Left renal cortex interstitium (tissue), 4 donors: ENCODE measurements at places on chromosomes 4 and X. TPM values are rescaled to one million over a fixed set of nuclear protein-coding genes. Genes with fewer than 3 reads are reported as not detected.

DNA sequence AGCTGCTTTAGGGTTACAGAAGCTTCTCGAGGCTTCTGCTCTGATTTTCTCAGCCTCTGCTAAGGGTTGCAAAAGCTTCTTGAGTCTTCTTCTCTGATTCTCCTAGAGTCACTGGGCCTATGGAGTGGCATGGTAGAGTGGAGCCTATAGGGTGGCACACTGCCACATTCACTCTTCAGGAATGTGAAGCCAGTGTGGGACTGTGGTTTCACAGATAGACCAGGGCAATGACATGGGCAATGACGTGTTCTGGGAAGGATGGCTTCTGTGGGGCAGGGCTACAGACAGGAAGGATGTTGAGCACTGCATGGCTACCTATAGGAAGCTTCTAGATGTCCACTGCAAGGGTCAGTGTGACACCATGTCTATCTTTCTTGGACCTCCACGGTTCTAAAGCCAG, 11.0 kb upstream of the MAMLD1 start:
- no peak for DNase-seq

DNA sequence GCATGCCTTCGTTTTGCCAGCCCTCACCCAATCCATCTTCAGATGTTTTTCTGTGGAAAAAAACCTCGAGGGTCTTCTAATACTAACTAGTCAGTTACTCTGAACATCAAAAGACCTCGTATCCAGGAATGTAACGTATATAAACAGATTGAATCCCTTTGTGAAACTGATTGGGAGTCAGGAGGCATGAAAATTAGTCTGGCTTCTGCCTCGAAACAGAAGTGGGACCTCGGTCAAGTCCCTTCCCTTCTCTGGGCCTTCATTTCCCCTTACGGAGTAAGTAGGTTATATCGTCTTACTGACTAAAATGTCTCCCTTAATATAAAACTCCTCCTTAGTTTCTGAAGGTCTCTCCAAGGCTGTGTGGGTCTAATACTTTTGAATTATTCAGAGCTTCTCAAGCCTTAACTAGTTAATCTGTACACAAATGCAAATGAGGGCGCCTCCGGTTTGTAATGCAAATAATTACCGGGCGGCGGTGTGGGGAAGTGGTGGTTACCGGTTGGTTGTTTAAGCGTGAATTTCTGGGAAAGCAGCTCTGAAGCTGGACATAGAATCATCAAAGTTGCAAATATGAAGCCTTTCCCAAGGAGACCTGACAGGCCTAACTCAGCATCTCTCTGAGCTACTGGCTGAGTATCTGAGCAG, 11.4 kb upstream of the NKRF start:
- DNase-seq = no peak

DNA sequence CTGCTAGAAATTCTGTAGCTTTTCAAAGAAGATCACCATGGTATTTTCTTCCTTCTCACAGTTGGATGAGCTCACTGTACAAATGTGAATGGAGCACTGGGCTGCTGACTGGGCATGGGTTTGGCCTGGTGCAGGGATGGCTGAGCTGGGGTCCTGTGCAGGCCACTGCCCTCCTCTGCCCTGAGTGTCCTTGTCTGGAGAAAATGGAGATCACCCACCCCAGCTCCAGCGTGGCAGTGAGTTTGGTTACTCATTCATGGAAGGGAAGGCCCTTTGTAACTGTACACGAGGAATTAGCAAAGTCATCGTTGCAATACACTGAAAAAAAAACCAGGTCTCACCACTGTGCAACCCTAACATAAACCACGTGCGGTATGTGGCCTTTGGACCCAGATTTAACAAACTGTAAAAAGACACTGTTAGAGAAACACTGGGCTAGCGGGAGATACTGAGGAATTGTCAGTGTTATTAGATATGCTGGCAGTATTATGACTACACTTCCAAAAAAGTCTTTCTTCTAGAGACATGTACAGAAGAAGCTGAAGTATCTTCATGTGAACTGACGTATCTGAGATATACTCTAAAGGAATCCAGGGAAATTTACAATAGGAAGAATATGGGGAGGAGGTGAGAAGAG, 16.1 kb upstream of the TBC1D14 start:
- DNase-seq = no peak

DNA sequence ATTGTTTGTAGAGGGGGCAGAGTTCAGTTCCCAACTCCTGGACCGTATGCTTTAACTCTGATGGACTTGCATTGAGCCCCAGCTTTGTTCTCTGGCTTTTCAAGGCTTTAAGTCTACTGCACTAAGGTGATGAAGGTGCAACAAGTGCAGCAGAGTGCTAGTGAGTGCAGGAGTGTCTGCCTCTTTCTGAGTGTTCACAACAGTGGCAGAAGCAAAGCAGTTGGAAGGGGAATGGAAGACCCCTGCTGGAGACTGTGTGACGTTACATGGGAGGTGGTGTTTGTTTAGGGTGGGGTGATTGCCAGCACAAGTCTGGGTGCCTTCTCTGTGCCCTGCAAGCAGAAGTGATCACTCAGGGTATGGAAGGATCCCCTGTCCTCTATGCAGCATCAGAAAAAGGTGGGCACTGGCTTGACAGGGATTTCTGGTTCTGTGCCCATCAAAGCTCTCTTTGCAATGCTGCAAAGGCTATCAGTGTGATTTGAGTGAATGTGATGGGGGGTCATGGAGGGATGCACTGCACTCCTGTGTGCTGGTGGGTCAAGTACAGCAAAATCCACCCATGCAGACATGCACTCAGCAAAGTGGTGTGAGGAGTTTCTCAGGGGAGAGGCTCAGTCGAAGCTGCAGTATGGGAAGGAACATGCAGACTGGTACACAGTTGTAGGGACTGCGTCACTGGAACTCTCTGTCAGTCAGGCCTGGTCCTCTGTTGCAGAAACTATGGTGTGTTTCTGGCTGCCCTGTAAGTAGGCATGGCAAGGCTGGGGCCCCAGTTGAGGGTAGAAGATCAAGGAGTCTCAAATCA, 70.9 kb upstream of the UGT2B7 start:
- no peak for DNase-seq

- no peak for DNase-seq
Measured at GRCh38 chr4:85498068-85498733, 23.3 kb downstream of the ARHGAP24 start.

- no peak for DNase-seq
Measured at GRCh38 chr4:162952232-162952631, 214.5 kb downstream of the NAF1 start.

GRCh38 chr4:66252291-66252690, 582.0 kb upstream of the EPHA5 start:
- DNase-seq = no peak

- no peak for DNase-seq
Measured at GRCh38 chr4:89142691-89143669, 31.6 kb downstream of the TIGD2 start.

DNA sequence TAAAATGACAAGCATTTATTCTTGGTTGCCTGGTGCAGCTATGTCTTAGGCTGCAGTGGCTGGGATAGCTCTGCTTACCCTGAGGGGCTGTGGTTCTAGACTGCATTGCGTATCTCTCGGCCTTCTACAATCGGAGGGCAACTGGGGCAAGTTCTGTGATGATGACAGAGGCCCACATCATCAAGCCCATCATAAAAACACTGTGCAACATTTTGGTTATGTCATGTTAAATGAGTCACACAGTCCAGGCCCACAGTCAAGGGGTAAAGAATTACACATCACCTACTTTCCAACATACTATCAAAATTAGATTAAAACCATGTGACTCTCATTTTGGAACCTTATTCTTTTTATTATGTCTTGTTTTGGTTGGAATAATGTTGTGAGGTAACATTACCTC, 120.2 kb upstream of the GUCY1A1 start:
- no peak for DNase-seq

GPR78 gene
- polyA plus RNA-seq = 0.92 TPM

ENOX2 gene
- polyA plus RNA-seq = 17.0 TPM

JAKMIP1 gene
- polyA plus RNA-seq = 0.22 TPM
